ENCODE measurements at places on chromosomes 1 and 21.

- DNase-seq, result no peak
These were observed 296.2 kb downstream of the NEGR1 start for GRCh38 chr1:71986160-71986559.

GRCh38 chr1:219650880-219651279, 38.0 kb upstream of the ZC3H11B start:
- no peak for DNase-seq

- DNase-seq, result no peak
These were observed 24.3 kb downstream of the RTCA start for GRCh38 chr1:100290291-100290690.

DNA sequence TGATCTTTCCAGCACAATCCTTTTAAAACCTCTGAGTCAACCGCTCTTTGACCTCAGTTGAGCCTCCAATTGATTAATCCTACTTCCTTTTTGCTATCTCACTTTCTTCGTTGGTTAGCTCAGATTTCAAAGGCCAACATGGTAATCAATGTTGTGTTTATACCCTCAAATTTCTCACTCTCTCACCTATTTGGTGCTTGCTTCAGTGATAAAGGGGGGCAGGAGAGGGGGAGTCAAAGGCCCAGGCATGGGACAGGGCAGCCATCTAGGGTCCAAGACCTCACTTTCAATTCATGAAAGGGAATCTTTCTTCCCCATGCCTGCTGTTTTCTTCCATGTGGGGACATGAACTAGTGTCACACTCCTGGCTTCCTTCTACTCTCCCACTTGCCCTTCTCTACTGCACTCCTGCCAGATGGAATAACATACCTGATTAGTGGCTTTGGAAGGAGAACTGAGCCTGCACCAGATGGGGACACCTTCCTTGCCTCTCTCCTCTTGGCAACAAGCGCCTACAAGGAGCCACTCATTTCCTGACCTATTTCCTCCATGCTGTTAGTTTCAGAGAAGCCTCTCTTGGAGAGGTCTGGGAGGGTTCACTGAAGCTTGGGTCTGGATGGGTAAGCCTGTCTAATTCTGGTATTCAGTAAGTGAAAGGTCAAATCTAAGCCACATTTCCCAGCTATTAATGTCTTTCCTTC, 73.3 kb upstream of the ARHGAP29 start:
- DNase-seq, result no peak

DNA sequence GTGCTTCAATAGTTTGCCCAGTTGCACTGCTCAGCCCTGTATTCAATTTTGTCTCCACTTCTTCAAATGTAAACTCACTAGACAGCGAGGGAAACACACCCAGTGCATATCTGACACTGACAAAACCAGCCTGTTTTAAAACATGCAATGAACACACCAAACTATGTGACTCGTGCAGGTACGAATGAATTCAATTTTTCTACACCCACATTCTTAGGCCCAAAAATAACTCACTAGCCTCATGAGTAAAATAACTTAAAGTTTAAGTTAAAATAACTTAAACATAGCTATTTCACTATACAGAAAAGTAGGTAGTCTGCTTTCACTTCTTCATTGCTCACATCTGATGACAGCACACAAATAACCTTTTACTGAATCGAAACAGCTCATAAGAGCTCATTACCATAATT, 21.1 kb downstream of the TTC13 start:
- DNase-seq, result no peak

DNA sequence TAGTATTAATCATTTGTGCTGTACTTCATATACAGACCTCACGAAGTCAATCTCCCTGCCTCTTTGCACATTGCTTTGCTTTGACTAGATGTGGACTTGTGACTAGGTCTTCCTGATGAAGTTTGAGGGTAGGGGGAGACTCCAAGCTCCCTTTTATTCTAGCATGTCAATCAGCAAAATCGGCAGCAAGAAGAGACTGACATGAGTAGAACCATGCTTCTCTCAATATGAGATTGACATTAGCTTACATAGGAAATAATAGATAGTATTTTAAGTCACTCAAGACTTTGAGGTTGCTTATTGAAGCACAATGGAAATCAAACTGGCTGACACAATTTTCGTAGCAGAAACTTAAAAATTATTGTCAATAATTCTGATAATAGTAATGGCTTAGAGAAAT, 866.4 kb upstream of the ADAMTS5 start:
- no peak for DNase-seq

DNA sequence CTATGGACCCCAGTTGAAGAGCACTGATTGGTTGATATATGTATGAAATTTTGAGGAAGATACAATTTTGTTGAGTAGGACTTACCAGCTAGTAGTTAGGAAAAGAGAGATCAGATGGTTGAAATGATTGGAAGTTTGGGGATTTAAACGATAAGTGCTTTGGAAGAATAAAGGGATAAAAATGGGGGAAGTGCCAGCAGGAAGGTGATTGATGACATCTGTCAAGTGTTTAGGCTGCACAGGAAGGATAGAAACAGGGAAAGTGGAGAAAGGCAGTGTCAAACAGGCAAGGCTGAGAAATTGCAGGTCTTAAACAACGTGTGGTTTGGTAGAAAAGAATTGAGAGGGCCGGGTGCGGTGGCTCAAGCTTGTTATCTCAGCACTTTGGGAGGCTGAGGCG, 22.3 kb downstream of the PDC start:
- DNase-seq, result no peak

DNA sequence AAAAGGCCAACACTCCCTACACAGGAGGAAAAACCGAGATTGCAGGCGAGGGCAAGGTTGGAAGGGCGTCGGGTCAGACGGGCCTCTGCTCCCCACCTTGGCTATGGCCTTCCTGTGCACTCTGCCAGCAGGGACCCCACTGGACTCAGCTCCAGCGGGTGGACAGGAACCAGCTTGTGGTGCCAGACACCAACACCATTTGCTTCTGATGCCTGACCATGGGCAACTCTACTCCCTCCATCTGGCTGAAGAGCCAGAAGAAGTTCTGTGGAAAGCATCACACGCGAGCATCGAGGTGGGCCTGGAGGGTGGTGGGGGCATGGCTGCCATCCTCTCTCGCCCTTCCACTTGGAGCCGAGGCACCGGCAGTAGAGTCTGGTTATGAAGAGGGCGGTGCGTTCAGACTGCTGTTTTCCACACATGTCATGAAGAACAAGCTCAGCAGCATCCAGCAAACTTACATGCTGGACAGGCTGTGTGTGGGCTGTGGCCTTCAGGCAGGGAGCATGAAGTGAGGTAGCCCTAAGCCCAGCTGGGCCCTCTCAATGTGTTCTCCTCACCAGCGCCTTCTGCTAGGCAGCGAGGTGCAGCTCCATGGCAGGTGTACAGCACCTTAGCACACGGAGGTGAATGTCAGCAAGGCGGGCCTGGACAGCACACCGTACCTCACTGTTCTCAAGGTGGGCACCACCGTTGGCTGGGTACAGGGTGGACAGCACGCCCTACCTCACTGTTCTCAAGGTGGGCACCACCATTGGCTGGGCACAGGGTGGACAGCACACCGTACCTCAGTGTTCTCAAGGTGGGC, 15.6 kb upstream of the ZNF669 start:
- no peak for DNase-seq

GRCh38 chr1:169105087-169105433, 1.4 kb upstream of the ATP1B1 start:
- DNase-seq, result no peak

DNA sequence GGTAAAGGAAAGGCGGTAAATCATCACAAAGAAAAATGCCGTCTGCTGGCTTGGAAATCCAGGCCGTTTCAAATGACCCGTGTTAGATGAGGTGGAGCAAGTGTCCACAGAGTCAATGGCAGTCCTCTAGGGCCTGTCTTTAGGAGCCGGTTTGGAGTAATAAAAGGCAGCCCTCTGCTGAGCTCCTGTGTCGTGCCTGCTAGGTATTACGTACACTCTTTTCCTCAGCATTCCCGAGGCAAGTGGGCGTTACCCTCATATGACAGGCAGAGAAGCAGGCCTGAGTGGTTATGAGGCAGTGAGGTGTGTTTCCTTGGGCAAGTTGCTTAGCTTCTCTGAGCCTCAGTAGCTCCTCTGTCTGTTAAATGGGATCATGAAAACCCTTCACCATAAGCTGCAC, 7.7 kb downstream of the NENF start:
- DNase-seq, result no peak

DNA sequence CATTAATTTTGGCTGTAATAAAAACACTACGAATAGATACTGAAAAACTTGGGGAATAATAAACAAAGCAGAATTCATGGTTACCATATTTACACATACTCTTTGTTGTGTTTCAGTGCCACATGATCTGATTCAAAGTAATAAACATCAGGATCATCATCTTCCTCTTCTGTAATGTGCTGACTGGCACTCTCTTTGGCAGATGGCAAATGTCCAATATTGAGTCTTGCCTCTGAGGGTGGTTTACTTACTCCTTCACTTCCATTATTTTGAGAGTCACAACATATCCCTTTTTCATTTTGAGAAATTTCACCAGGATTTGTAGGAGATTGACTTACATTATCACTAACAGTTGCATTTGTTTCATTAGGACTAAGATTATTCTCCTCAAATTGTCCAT, 50.7 kb downstream of the ZZZ3 start:
- DNase-seq, result no peak

- no peak for DNase-seq
These were observed 164.0 kb downstream of the ADSS2 start for GRCh38 chr1:244287726-244288125.

DNA sequence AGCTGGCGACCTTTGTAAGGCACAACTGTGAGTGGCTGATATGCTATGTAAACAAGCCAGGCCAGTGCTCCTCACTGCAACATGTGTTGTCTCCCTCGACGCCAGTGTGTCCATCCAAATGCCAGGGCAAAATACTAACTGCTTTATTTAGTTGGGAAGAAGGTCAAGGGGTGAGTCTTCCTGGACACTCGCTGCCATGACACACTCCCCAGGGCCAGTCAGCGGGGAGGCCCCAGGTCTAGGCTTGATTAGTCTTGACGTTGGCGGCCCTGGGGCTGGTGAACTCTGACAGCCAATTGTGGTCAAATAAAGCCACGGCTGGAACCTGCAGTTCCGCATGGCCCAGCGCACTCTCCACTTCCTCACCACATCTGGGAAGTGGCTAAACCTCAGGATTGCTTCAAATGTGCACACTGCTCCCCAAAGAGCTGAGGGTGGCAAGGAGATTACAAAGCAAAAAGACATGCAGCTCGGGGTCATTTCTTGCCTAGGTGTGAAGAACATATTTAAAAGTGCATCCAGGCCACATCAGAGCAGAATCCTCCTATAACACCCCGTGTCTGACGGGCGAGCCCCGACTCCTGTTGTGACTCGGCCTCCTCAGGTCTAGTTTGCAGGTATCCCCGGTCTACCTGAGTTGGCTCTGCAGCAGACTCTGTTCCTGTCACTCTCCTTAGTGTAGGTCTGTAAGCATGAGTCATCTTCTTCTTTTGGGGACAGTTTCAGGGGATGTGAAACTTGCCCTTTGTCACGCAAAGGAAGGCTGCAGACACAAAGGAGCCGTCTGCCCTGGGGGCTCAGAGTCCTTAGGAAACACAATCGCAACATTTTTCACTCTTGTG, 183.5 kb downstream of the RUNX1 start:
- peak; percentile 24 for DNase-seq

- no peak for DNase-seq
These were observed 52.7 kb downstream of the MIGA1 start for GRCh38 chr1:77831976-77832711.

DNA sequence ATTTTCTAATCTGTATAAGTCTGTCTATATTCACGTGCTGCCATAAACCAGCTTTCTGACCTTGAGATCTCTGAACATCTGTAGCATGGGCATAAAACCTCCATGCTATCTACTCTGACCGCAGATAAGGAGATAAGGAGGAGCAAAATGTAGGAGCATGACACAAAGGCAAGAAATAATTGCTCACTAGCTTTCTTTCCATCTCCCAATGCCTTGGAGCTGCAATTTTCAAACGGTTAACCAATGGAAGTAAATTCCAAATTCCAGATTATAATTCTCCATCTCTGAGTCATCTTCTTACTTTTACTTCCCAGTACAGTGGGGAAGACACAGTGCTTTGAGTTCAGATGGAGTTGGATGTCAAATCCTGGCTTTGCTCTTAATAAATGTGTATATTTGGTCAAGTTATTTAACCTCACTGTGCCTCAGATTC, 41.6 kb downstream of the CD58 start:
- DNase-seq, result no peak

- no peak for DNase-seq
These were observed 17.1 kb upstream of the CCDC27 start for GRCh38 chr1:3735027-3735681.

DNA sequence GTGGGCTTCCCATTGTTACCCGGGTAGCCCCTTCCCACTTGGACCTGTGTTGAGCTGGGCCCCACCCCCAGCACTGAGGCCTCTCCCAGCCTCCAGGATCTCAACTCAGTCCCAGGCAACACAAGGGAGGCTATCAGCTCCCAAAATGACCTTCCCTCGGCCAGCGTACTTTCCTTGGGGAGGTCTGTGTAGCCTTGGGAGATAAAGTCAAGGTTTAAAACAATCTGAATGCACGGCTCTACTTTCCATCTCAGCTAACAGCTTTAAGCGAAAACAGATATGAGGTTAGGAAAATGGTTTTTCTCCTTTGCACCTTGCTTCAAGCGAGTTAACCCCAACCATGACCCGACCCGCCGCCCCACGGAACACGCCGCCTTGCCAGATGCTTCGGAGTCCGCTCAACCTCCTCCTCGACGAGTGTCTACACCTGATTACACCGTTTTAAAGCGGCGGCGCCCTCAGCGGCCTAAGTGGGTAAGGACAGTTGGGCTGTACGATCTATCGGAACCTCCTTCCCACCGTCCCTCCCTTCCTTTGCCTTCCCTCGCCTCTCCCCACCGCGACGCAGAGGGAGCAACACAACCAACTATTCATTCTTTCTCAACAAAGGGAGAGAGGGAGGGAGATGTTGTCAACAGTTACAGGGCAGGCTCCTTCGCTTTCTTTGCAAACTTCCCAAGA, 1.1 kb downstream of the BCAR3 start:
- DNase-seq, result no peak

DNA sequence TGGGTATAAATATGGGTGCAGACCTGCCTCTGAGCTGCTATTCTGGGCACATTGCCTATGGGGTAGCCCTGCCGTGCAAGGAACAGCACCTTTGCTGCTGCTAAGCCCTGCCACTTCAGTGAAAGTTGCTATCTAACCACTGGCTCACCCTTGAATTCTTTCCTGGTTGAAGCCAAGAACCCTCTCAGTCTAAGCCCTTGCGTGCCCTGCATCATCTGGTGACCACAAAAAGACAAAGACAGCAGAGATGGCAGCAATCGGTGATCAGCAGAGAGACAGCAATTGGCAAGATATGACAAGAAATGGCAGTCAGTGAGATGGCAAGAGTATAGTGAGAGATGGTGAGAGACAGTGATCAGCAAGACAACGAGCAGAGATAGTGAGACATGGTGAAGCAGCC, 418.3 kb downstream of the MATN1 start:
- no peak for DNase-seq

All from stimulated activated CD4-positive, alpha-beta T cell treated with anti-CD3 and anti-CD28 coated beads, Interleukin-1b, Interleukin-23, amount 100 ng/mL, for 24 hours (primary cell).